RWPE1 (cell line): ENCODE measurements at places on chromosomes 3 and 15.

DNA sequence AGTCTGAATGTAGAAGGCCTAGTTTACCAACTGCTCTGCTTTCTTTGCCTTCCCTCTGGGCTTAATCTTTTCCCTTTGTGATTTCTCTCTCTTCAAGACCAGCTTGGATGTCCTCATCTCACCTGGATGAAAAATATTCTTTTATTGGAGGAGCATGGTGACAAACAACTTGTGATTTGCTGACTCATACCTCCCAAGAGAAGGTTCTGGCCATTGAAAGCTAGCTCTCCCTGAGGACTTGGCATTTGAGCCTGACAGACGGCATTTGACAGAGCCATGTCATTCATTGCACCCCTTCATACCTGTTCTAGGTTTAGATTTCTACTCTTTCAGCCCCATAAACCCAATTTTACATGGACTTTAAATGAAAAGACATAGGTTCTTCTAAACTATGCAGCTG lies 33.3 kb downstream of the ATG7 start:
- no peak for DNase-seq

DNA sequence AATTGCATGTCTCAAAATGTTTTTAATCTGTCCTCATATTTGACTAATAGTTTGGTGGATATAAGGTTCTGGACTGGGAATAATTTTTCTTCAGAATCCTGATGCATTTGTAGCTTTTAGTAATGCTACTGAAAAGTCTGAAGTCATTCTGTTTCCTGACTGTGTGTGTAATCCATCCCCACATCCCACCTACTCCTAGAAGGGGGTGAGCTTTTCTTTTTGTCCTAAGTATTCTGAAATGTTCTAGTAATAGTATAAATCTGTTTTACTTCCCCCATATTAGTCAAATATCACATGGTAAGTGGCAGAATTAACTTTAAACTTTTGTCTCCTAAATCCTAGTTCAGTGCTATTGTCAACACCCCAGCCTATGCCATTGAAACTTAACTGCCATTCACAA lies 162.8 kb downstream of the GREM1 start:
- no peak for DNase-seq

DNA sequence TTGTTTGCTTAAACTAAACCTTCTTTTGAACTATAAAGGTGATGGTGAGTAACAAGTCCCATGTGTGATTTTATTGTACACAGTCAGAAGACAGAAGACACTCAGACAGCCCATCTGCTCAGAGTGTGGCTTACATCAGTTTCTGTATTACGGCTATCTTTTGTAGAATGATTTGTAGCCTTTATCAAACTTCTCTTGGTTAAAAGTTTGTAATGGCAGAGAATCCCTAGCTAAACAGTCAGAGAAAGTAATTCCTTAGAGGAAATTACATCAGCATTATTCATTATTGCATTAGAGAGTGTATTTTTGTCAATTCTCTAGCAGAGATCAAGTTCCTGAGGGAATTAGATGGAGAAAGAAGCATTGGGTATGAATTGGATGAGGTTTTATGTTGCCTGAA lies 500.8 kb downstream of the CNTN4 start:
- DNase-seq: no peak

GRCh38 chr15:47682661-47683060 lies 34.6 kb upstream of the SEMA6D start:
- DNase-seq: no peak

GRCh38 chr3:100533176-100533575 lies 40.8 kb downstream of the TMEM45A start:
- no peak for DNase-seq

- no peak for DNase-seq
Observed at GRCh38 chr3:13021141-13022114, 51.8 kb downstream of the IQSEC1 start.

DNA sequence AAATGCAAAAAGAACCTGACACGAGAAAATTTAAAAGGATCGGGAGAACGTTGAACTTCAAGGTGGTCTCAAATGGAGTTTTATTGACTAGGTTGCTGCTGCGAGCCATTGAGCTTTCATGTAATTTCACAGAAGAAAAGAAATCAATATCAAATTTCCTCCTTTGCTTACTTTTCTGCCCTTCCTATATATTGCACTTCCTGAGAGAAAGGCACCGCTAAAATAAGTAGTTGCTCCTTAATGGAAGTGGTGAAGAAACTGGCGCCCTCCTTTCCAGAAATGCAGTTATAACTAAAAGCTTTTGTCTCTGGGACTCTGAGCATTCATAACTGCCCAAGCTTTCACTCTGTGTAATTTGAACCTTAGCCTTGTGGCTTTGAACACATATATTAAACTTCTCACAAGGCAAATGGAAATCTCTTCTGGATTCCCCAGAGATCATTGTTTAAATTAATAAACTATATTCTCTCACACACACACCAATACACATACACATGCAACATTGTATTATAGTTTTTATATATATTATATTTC lies 13.4 kb downstream of the EID1 start:
- DNase-seq: no peak
